OCI-LY7 (cell line): ENCODE measurements at places on chromosomes 12 and 14.

GRCh38 chr14:21070610-21071224, 613 bp downstream of the ARHGEF40 start:
- no peak for DNase-seq

DNA sequence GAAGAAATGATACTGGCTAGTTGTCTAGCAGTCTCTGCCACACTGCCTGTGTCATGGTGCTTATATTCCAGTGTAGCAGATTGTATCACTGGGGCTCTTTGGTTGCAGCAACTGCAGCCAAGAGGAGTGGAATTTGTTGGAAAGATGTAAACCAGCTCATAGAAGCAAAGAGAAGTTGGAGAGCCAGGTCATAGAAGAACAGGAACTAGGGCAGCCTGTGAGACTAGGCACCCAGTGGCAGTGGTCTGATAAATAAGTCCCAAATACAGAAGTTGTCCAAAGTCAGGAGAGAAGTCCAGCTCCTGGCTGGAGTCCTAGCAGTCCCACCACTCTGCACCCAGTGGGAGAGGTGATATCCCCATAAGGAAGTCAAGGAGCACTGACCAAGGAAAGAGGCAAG, 172.5 kb upstream of the ARID2 start:
- DNase-seq, result no peak

GRCh38 chr12:103933237-103933636, 3.0 kb downstream of the HSP90B1 start:
- no peak for DNase-seq

- DNase-seq, result no peak
These were observed 579 bp upstream of the RNASE1 start for GRCh38 chr14:20803223-20803622.

GRCh38 chr14:67643713-67644112, 24.0 kb downstream of the ARG2 start:
- no peak for DNase-seq

GRCh38 chr12:3277306-3277943, 200.2 kb downstream of the TSPAN9 start:
- no peak for DNase-seq

- no peak for DNase-seq
These were observed 229.3 kb upstream of the LHX5 start for GRCh38 chr12:113700943-113701342.

- no peak for DNase-seq
These were observed 184.3 kb downstream of the DUSP6 start for GRCh38 chr12:89167986-89168385.

- no peak for DNase-seq
These were observed 3.3 kb upstream of the CDKN1B start for GRCh38 chr12:12713932-12714275.

DNA sequence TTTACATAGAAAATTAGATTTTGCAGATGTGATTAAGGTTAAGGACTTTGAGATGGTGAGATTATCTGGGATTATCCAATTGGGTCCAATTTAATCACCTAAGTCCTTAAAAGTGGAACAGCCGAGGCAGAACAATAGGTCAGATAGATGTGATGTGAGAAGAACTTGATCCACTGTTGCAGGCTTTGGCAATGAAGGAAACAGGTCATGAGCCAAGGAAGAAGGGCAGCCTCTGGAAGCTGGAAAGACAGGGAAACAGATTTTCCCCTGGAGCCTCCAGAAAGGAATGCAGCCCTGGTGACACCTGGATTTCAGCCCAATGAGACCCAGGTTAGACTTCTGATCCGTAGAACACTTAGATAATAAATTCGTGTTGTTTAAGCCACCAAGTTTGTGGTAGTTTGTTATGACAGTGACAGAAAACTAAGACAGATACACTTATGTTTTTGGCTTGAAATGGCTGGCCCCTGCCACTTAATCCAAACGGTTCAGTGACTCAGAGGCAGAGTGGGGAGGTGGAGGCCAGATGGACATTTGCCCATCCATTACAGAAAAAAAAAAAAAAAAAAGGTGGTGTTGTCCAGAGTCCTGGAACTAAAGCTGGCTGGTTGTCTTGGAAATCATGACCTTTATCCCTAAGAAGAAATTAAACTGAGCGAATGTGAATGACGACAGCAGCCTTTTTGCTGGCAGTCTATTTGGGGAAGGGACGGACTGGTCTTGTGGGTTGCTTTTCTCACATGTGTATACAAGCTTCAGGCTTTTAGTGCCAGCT, 181.9 kb upstream of the NRXN3 start:
- DNase-seq, result no peak

- no peak for DNase-seq
These were observed 11.6 kb upstream of the STRN3 start for GRCh38 chr14:31037709-31038221.

- no peak for DNase-seq
These were observed 296.4 kb downstream of the ADAMTS20 start for GRCh38 chr12:43255522-43256111.

DNA sequence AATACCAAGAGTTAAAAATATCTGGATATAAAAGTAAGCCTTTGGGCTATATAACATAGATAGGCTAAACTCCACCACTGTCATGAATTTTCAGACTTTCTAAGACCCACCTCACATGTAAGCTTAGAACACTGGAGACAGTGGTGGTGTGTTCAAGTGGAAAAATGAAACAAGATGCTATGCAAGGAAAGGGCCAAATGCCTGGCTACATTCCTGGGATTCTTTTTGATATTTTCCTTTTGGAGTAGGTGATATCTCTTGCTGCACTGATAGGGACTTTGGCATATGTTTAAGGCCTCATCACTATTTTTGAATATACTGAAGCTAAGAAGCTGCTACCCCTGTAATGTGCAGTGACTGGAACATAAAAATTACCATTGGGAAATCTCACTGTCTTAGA, 341.3 kb downstream of the SLC16A7 start:
- no peak for DNase-seq
